ENCODE measurements at places on chromosomes 5 and 9.

- no peak for DNase-seq
These were observed 668.8 kb upstream of the KLF4 start for GRCh38 chr9:108158236-108158995.

GRCh38 chr9:92969516-92970466, 22.5 kb downstream of the FGD3 start:
- DNase-seq, result no peak

- no peak for DNase-seq
These were observed 36.4 kb upstream of the ZFAND5 start for GRCh38 chr9:72401396-72401795.

DNA sequence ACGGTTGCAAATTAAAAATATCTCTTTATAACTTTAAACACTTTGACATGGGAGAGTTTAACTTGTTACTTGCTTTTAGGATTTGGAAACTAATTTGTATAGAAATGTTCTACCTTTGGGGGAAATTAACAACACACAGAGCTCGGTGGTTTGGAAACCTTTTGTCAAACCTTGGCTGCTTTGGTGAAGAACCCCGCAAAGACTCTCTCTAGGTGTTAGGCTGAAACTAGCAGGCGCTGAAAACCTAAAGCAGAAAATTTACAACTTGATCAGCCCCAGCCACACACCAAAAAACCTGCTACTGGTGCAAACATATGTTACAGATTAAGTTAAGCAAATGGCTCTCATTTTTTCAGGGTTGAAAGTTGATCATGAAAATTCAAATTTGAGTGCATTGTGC, 25.8 kb downstream of the NR2F1 start:
- DNase-seq, result no peak

DNA sequence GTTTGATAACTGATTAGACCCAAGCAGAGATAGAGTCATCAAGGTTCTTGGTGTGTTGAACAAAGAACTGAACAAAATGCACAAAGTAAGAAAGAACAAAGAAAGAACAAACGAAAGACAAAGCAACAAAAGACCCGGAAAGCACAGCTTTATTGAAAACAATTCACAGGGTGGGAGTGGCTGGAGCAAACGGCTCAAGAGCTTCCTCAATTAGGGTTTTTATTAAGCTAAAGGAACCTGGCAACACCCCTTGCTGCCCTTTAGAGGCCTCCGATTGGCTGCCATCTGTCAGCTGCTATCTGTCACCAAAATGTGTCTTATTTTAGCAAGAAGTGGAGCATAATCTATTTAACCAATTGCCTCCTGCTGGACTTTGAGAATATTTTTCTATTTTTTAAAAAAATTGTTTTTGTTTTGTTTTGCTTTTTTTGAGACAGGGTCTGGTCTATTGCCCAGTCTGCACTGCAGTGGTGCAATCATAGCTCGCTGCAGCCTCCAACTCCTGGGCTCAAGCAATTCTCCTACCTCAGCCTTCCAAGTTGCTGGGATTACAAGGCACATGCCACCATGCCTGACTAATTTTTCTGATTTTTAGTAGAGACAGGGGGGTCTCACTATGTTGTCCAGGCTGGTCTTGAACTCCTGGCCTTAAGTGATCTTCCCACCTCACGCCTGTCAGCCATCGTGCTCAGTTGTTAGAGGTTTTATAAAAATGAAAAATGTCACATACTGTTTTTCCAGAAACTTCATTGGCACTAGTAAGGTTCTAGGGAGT, 7.7 kb upstream of the ABO start:
- no peak for DNase-seq

DNA sequence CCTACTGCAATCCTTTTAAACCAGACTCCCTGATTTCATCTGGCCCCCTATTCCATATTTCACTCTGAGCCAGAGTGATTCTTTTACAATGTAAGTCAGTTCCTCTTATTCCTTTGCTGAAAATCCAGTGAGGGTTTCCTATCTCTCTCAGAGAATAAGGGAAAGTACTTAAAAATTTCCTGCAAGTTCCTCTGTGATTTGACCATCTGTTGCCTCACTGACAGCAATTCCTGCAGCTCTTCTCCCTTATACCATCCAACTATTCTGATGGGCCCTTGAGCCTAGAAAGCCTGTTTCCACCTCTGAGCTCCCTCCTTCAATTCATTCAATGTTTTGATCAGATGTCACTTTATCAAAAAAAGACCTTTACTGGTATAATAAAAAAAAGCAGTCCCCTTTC, 317.1 kb upstream of the CCNH start:
- DNase-seq, result no peak

- no peak for DNase-seq
These were observed 76.8 kb upstream of the CDK20 start for GRCh38 chr9:88051138-88051537.

- DNase-seq, result peak; percentile 33
These were observed at the start of gene GHR for GRCh38 chr5:42423285-42424165. TSS of gene GHR (plus strand) at chr5:42423439. CDS start at chr5:42565875, 142,436 bp downstream.

GRCh38 chr5:411728-412127, 31.2 kb upstream of the EXOC3 start:
- peak; percentile 68 for DNase-seq

DNA sequence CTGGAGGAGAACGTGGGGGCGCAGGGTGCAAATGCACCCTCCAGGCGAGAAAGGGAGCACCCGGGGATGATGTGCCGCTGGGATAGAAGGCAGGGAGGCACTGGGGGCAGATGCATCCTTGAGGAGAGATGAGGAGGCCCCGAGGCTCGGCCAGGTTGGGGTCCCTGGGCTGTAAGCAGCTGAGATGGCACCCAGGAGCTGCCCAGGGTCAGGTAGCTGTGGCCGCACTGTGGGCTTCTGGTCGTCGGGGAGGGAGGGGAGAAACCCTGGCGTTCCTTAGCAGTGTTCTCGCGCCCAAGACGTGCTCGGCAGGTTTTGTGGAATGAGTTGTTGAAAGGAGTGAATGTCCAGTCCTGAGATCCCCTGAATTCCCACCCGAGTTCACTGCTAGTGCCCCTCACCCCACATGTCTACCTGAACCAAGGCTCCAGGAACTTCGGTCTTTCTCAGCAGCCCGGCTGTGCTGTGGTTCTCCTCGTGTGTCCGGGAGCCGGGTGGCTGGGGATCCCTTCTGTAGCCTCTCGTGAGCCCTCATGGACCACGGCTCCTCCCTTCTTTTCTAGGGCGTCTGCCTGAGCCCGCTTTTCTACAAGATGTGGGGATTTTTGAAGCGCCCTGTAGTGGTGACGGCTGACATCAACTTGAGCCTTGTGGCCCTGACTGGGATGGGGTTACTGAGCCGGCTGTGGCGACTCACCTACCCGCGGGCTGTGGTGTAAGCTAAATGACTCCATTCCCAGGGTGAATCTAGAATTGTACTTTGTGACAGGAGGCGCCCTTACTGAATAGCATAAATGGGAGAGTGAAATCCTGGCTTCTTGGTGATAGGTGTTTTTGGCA, 1.1 kb downstream of the POMT1 start:
- DNase-seq, result peak; percentile 88

DNA sequence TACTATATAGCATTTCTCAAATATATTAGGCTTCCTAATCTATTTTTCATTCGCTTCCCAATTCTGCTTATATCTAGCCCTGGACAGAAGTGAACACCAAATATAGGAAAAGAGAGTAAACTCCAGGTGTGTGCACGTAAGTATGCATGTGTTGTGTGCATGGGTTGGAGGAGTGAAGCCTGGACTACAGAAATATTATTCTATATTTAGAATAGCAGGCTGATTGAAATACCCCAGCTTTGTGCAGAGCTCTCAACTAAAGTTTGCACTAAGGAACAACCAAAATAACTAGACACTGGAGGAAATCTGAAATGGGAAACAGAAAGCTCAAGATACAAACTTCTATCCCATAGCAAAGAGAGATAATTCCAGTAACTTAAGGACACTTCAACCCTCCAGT, 198.8 kb downstream of the MARCHF11 start:
- no peak for DNase-seq

GRCh38 chr5:100576217-100576751, 41.1 kb downstream of the FAM174A start:
- no peak for DNase-seq

GRCh38 chr5:142322747-142323479, 1.9 kb downstream of the SPRY4 start:
- DNase-seq, result no peak

DNA sequence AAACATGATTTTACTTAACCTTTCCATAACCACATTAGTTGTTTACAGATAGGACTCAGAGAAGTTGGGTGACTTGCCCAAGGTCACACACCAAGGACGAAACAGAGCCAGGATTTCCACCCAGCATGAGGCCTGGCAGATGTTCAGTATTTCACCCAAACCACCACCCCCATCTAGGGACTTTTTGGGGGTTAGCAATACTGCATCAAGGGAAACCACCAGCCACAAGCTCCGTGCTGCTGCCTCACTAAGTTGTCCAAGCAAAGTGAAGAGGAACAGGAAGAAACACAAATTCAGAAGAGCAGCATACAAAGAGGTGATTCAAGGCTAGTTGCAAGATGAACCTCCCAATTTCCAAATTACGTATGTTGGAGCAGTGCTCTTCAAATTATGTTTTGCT, 219.6 kb upstream of the RORB start:
- peak; percentile 14 for DNase-seq

DNA sequence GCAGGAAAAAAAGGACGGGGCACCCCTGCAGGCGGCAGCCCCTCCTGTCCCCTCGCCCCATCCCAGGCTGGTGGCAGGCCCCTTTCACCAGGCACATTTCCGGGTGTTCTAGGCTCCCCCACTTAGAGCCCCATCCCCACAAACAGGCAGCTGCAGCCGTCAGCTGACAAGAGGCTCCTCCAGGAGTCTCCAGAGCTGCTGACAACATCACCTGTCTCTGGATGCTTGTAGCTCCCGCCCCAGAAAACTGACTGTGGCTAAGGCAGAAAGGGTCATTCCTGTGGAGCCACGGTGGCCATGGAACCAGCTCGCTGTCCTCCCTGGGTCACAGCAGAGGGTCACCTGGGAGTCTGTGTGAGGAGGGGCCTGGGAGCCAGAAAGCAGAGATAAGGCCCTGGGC, 50.9 kb downstream of the HMCN2 start:
- DNase-seq, result no peak

DNA sequence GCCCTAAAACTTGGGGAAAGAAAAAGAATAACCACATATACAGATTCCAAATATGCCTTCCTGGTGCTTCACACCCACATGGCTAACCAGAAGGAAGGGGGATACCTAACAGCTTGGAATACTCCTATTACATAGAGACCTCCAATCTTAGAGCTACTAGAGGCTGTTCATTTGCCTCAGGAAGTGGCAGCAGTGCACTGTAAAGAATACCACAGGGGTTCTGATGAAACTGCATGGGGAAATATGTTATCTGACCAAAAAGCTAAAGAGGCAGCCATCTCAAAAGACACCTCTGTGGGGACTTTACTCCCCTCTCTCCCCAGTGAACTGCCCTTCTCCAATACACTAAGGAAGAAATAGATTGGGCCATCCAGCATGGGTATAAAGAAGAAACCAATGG, 66.4 kb downstream of the CDKN2A start:
- DNase-seq, result no peak

DNA sequence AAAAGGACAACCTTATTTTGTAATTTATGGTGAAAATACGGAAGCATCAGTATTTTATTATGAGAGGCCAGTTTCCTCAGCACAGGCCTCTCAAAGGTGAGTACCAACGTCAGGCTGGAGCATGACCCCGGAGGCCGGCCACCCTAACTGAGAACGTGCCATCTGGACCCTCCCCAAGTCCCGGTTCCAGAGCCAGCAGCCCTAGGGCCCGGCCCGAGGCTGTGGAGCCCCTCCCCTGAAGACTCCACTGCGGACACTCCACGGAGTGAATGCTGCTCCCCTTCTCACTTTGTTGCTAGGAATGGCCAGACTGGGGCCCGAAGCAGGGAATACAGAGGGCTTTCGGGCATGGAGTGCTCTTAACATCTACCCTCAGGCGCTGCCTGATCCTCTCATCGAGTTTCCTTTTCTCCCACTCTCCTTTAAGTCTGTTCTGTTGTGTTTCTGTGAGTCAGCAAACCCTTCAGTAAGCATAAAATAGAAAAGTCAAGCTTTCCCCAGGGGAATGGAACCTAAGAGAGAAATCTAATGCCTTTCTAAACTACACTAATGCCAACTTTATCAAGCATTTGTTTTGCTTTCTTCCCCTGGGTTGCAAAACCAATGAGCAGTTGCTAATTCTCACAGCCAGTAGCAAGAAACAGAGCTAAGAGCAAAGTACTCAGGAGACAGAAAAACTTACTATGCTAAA, 4.5 kb downstream of the BRD9 start:
- no peak for DNase-seq

DNA sequence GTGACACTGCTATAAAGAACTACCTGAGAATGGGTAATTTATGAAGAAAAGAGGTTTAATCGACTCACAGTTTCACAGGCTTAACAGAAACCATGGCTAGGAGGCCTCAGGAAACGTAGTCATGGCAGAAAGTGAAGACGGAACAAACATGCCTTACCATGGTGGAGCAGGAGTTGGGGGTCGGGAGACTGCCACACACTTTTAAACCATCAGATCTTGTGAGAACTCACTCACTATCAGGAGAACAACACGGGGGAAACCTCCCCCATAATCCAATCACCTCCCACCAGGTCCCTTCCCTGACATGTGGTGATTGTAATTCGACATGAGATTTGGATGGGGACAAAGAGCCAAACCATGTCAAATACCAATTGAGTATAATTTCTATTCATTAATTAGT, 2392.6 kb upstream of the C9orf72 start:
- DNase-seq, result no peak

- DNase-seq, result no peak
These were observed 373.0 kb upstream of the MEF2C start for GRCh38 chr5:89255845-89256463.

DNA sequence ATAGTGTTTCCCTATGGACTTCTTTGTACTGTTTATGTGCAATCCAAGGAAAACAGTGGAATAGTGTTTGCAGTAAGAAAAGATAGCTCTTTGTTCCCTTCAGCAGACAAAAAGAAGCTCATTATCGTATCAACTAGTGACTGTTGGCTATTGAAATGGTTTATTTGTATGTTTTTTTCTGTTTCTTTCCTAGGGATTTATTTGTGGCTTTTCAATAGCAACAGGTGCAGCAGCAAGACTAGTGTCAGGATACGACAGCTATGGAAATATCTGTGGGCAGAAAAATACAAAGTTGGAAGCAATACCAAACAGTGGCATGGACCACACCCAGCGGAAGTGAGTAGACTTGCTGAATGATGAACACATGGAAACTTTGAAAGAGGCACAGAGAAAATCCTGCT, 65.1 kb downstream of the SLC44A1 start:
- no peak for DNase-seq

DNA sequence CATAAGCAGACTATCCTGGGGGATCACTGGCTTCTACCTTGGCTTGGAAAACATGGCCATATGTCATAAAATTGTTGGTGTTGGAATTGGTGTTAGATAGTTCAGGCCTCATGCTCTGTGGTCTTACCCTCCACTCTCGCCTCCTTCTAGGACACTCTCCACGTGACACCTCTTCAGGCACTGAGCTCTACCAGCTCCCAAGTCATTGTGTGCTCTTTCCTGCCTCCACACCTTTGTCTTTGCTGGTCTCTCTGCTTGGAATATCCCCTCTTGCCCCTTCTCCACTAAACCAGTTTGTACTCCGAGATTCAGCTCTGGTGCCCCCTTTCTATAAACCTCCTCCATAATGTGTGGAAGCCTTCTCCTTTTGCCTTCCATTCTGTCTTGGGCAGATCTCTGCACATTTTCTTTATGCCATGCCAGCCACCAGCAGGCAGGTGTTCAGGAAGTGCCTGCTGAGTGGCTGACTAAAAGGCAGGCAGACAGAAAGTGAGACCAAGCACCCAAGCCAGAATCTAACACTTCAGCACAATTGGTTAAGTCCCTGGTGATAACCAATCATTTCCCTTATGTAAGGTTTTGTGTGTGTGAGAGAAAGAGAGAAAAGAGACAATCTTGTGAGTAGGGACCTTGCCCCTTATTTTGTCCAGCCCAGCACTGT, 37.7 kb downstream of the SAR1B start:
- peak; percentile 31 for DNase-seq

GRCh38 chr9:25282946-25283345, 395.3 kb downstream of the TUSC1 start:
- no peak for DNase-seq

Data from activated CD4-positive, alpha-beta T cell treated with anti-CD3 and anti-CD28 coated beads for 48 hours (primary cell).